ENCODE measurements at places on chromosomes 11 and 22.
A peak's percentile ranks its signal among the peaks of the same experiment; 100 is the strongest.

DNA sequence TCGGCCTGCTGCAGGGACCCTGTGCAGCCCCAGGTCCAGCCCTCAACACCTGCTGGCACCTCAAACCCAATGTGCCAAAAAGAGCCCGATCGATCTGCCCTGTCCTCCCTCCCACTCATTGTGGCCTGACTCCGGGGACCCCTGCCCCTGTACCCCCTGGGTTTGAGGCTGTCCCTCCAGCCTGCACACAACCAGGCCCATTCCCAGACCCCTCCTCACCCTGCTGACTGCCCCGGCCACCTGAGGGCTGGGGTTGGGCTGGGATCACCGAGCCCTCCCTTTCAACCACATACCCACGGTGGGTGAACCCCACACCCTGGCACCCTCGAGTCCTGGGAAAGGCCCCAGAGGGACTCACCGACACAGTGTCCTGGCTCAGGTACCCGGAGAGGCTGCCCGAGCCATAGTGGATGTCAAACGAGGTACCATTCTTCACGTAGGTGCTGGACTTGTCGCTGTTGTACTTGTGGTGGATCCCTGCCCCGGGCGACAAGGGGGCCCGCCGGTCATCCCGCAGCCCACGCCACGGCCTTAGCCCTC, 5.0 kb downstream of the CTSD start:
- no peak for DNase-seq

- no peak for DNase-seq
These were observed 9.0 kb downstream of the KIRREL3 start for GRCh38 chr11:126991596-126991995.

DNA sequence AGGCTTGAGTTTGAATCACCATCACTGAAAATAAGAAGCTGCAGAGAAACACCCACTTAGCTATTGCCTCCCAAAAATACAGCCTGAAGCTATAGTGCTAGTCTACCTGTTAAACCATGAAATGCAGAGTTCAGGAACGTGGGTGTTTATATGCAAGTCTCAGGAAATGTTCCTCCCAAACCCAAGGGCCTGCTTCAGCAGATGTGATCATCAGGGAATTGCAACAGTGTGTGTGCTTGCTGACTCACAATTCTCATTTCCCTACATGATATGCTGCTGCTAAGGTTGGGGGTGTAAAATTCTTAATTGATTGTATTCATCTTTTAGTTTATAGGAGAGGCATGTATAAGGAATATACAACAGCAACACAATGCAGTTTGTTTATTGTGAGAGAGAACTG, 49.6 kb downstream of the NUP98 start:
- DNase-seq: no peak

DNA sequence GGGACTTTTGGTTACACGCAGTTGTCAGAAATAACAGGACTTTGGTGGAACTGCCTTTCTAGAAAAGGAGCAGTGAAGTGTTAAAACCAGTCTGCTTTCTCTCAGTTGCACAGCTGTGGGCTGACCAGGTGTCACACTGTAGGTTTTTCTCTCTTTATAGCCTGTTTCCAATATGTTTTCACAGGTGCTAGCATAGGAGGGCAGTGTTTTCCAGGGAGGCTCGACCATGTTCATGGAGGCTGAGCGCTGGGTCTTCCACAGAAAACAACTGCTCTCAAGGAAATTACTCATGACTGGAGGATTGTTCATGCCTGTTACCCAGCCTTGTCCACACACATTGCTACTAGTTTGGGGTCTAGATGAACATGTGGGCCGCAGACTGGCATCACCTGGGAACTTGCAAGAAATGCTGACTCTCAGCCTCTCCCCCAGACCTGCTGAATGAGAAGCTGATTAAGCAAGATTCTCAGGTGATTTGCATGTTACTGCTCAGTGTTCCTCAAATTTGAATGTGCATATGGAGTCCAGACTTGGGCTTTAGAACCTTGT, 157.7 kb downstream of the MAML2 start:
- no peak for DNase-seq

DNA sequence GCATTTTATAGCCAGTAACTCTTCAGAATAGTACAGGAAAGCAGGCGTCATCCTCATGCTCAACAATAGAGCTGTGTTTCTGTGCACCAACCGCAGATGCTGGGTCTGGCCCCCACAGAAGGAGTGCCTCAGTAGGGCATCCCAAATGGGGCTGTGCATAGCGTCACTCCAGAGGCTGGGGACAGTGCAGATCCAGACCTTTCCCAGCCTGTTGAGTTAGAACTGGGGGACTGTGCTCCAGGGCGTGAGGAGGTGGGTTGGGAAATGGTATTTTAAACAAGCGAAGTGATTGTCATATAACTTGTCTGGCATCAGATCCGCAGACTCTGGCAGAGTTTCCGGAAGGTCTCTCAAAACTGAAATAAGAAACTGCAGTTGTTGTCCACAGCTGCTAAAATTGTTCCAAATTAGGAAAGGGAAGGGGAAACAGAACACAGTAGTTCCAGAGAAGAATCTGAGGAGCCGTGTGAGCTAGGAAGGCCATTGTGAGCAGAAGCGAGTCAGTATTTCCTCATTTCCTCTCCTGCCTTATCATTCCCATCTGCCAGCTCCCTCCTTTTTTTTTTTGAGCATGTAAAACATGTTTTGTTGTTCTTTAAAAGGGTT, 52.2 kb downstream of the JAM3 start:
- DNase-seq: no peak

DNA sequence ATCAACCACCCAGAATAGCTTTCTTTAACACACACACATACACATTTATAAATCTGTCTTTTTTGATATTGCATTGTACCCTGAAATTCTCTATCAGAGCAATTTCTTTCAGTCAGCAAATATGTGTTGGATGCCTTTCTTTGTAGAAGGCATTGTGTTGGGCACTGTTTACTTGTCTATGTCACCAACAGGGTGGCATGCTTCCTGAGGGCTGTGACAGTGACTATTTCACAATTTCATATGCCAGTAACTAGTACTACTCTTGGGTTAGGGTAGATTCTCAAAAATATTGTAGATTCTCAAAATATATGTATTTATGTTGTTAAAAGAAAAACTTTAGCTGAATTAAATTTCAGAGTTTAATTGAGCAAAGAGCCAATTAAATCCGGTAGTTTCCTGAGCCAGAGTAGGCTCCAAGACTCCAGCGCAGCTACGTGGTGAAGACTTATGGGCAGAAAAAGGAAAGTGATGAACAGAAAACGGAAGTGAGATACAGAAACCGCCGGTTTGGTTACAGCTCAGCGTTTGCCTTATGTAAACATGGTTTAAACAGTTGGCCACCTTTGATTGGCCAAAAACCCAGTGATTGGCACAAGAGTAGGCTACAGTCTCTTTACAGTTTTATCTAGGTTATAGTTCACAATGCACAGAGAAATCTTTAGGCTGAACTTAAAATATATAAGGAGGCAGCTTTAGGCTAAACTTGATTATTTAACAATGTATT, 723.3 kb downstream of the NTM start:
- DNase-seq: no peak

DNA sequence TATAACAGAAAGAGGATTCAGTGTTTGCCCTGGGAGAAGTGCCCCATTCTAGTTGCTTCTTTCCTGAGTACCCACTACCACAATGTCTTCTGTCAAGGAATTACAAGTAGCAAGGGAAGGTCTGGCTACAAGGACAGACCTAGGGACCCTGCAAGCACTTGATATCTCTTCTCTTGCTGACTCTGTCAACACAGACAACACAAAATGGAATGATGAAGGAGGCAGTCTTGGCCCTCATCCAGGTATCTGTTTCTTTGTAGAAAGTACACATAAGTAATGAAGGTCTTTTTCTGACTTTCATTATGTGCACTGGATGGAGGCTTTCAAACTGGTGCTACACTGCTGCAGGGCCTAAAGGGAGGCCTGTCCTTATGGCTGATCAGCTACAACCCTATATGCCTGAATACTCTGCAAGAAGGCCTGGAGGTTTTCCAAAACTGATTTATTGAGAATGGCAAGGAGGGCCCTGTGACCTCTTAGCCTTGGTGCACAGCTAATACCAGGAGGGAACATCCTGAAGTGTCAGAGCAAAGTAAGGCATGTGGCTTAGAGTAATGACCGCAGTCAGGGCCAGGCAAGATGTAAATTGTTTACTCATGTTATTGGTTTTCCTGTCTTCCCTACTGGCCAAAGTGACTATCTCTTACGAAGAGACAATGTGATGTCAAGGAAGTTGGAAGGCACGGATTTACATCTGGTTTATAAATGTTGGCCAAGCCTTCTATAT, 31.2 kb downstream of the GAB2 start:
- DNase-seq: no peak

GRCh38 chr11:67572747-67573419, 10.7 kb upstream of the GSTP1 start:
- peak; percentile 40 for DNase-seq

- no peak for DNase-seq
These were observed 46.6 kb upstream of the WNT7B start for GRCh38 chr22:46023558-46023981.

DNA sequence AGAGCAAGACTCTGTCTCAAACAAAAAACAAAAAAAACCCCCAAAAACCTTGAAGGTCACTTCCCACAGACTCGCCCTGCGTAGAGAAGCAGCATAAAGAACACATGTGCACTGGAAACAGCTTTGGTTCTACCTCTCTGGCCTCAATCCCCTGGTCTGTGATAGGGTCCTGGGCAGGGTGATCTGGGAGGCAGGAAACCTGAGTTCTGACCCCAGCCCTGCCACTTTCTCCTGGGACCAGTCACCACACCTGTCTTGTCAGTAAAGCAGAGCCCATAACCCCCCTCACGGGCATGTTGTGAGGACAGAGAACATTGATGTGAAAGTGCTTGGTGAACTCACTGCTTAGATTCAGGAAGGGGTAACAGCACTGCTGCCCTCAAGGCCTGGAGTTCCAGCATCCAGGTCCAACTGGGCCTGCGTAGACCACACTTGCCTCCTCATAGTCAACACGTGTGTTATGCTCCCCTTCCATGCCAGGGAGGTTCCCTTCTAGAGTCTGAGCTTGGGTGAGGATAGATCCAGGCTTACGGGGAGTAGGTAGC, 11.4 kb downstream of the UCP2 start:
- no peak for DNase-seq

All from stimulated activated CD4-positive, alpha-beta T cell treated with anti-CD3 and anti-CD28 coated beads, Interleukin-2, amount 100 ng/mL, for 24 hours (primary cell).